ENCODE measurements at places on chromosomes 1 and 21.

DNA sequence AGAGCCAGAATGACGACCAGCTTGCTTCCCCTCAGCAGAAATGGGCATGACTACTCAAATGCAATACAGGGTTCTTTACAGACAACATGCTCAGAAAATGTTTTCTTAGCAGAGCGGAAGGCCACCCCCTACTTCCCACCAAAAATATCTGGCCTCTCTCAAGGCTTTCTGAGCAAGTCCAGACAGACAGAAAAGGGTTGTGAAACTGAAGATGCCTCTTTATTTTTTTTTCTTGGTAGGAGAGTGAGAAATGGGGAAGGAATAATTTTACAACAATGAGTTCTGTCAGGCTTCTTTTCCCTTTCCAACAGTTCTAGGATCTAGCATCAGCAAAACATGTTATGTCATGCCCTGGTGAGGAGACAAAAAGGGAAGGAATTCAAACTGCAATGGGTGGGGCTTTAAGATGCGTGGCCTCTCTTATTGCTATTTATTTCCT lies 172.0 kb upstream of the CAMK1G start:
- no peak for DNase-seq

DNA sequence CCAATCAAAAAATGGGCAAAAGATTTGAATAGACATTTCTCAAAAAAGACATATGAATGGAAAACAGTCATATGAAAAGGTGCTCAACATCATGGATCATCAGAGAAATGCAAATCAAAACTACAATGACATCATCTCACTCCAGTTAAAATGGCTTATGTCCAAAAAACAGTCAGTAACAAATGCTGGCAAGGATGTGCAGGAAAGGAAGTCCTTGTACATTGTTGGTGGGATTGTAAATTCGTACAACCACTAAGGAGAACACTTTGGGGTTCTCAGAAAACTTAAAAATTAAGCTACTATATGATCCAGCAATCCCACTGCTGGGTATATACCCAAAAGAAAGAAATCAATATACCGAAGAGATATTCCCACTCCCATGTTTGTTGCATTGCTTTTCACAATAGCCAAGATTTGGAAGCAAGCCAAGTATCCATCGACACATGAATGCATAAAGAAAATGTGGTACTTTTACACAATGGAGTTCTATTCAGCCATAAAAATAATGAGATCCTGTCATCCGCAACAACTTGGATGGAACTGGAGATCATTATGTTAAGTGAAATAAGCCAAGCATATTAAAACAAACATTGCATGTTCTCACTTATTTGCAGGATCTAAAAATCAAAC lies 17.9 kb downstream of the GBP5 start:
- DNase-seq = no peak

GRCh38 chr1:99745684-99746083 lies 20.8 kb downstream of the FRRS1 start:
- no peak for DNase-seq

DNA sequence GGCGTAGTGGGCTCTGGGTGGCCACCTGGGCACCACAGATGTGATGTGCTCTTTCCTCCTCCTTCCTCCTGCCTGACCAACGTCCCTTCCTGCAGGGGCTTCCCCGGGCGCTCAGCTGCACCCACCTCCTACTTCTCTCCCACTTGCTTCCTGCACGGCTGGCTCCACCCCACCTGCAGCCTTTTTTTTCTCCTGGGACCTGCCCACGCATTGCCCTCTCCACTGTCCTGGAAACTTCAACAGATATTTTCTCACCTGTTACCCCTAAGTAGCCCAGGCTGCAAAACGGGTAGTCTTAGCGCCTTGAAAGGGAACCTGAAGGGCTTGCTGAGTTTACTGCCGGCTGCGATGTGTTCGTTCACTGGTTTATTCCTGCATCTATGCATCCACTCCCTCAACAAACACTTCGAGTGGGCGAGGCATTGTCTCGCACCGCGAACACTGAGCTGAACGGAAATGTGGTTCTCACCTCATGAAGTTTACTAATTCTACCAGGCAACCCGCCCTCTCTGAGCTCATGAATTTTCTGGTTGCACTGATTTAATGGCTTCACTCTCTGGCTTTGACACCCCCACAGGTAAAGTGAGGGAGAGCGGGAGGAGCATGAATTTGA lies 23.6 kb downstream of the ZBTB18 start:
- no peak for DNase-seq

GRCh38 chr1:192518700-192519099 lies 56.9 kb upstream of the RGS1 start:
- DNase-seq = no peak

GRCh38 chr1:192907545-192908243 lies 98.9 kb downstream of the RGS2 start:
- DNase-seq = no peak

DNA sequence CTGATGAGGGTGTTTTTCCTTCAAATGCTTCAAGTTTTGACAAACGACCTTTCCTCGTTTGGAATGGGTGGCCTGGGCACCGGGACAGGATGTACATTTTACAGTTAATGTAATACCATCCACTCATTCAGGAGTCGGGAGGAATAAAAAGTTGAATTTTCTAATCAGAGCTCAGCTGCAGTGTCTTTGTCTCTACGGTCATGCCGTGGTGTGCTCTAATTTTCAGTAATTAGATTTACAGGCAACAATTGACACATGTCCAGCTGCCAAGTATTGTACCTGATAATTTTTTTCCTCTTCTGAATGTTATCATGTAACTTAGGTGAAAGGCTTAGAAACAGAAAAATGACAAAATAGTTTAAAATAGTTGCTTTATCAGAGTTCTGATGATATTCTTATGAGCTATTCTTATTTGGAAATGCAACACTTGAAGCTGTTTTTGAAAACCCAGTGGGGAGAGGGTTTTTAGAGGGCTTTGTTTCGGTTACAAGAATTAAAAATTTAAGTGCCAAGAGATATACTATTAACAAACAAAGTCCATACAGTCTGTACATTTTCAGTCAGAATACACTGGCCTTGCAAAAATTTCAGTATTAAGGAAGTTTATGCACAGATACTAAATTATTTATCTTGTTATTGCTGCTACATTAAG lies 1.0 kb downstream of the CDKN2C start:
- DNase-seq = no peak

- DNase-seq = no peak
Measured at GRCh38 chr1:16248007-16248436, 11.0 kb upstream of the CPLANE2 start.

DNA sequence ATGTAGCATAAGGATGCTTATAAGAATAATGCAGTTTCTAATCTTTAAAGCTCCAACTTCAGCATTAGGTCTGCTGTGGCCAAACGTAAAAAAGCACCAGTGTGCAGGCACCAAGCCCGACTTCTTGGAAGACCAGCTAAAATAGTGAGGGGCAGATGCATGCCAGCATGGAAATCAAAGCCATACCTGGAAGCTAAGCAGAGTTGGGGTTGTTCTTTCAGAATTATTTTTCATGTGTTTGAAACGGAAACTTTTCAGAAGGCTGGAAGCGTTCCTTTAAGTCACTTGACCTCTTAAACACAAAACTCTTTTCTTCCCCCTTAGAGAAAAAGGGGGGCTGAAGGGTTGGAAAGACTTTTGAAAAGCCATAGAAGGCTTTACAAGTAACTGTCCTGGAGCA lies 329.2 kb upstream of the C1orf87 start:
- no peak for DNase-seq

GRCh38 chr1:213585402-213585801 lies 402.4 kb upstream of the PROX1 start:
- DNase-seq = no peak

DNA sequence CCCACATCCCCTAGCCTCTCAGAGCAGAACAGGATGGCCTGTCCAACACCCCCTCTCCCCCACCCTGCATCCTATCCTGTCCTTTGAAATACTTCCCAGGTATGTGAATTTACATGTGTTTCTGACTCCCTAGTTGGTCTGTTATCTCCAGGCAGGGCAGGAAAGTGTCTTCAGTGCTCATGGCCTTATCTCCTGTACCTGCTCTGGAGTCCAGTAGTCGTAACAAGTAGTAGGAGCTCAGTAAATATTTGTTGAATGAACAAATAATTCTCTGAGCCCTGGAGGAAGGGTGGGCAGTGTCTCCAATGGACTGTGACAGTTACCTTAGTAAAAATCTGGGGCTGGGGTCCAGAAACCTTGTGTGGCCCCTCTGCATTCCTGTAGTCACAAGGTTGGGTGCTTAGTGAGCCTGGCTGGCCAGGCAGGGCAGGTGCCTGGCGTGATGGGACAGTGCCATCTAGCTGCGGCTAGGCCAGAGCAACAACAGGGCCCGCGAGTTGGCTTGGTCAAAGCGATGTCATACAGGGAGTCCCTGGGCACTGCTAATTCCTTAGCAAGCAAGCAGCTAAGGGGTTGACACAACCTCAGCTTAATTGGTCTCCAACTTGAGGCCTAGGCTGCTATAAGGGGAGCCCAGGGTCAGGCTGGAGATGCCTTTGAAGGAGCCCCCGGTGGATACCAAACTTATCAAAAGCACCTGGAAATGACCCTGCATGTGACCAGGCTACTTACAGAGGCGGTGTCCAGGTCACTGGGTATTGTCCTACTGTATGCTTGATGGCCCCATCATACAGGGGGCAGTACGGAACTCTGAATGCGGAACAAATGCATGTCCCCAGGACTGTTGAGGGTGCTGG lies 89.0 kb upstream of the PPM1J start:
- peak; percentile 56 for DNase-seq

DNA sequence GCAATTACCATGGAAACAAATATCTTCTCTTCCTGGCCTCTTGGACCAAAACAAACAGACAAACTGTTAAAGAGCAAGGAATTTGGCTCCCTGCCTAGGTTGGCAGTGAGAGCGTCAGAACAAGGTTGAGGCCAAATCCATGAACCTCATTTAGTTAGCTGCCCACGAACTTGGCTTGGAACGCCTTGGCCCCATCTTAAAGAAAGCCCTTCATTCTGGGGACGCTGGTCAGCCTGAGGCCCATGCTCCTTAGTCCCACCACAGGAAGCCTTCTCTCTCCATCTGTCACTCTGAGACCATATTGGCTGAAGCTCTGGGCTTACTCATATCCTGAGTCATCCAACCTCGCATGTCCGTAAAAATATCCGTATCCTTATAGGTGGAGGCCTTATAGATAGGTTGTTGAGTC lies 62.4 kb upstream of the DIRAS3 start:
- DNase-seq = no peak
